Activated CD4-positive, alpha-beta T cell treated with anti-CD3 and anti-CD28 coated beads, Interleukin-2, Interleukin-4, amounts not matched to agents 100 ng/mL and 50 ng/mL, durations not matched to agents 16 hours and 8 hours (primary cell): ENCODE measurements at places on chromosomes 3 and 15.
A peak's percentile ranks its signal among the peaks of the same experiment; 100 is the strongest.

DNA sequence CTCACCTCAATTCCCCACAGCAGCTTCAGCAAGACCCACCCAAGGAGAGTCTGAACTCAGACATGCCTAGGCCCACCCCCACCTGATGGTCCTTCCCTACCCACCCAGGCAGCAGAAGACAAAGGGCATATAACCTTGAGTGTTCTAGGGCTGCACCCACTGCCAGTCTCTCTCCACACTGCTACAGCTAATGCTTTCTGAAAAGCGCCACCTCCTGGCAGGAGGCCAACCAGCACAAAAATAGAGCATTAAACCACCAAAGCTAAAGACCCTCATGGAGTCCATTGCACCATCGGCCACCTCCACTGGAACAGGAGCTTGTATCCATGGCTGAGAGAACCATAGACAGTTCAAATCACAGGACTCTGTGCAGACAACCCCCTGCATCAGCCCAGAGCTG, 11.3 kb upstream of the RPL39L start:
- peak; percentile 53 for DNase-seq

DNA sequence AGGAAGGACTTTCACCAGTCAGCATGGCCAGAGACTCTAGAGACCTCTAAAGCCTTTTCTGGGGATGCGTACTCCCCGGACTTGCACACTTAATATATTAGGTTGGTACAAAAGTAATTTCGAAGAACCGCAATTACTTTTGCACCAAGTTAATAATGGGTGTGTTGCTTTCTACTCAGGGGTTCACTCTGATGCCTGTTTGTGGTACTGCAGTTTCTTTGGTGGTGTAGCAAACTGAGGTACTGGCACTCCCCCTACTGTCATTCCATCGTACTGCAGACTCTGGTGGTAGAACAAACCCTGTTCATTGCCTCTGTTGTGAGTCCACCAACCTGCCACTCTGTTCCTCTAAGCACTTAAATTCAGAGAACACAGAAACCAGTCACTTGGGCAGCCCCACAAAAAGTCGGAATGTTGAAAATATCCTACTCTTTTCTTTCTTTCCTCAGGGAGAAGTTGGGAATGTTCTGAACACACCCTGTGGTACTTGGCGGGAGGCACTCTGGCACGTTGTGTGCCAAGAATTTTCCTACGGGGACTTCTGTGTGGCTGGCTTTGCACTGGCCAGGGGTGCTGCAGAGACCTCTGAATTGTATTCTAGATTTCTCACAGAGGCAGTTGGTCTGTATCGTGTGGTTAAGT, 46.3 kb downstream of the GABRG3 start:
- DNase-seq, result peak; percentile 64

GRCh38 chr3:160739079-160739478, 17.0 kb upstream of the PPM1L start:
- DNase-seq, result no peak

DNA sequence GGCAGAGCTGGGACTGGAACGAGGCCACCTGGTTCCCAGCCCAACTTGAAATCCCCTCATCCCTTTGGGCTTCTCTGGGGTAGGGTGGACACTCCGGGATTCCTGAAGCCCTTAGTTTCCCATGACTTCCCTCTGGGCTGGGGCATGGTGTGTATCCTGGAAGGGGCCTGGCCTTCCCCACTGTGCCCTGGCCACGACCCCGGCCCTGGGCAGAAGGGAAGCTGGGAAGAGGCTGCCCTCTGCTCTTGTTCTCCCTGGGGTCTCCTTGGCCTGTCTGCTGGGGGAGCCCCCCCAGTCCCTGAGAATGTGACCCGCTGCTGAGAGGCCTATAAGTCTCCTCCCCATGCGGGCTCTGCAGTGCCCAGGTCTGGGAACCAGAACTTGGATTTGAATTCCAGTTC, 104.9 kb downstream of the LINGO1 start:
- no peak for DNase-seq
